Lung microvascular endothelial cell (primary cell): ENCODE measurements at places on chromosomes 4 and X.

GRCh38 chr4:183962419-183962818, 57.3 kb downstream of the STOX2 start:
- no peak for DNase-seq

DNA sequence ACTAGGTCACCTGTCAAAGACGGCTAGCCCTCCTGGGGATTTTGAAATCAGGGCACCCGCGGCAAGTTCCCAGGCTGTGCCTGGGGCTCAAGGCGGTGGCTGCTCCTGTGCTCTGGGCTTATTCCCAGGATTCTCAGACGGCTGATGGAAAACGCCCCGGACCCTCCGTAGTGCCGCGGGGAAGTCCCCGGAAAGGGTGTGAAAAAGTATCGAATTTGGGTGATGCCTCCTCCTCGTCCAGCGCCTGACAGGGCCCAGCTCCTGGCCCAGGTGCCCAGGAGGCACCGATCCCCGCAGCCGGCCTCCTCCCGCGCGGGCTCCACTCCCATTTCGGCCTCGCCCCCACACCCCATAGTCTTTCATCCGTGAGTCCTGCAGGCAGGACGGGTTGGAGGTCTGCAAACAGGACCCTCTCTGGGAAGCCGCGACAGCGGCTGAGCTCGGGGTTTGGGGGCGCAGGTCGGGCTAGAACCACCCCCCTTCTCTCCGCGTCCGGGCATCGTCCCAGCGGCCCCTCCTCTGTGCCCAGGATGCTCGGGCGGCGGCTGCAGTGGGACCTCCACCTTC, 1.1 kb upstream of the NSG1 start:
- no peak for DNase-seq

- no peak for DNase-seq
Measured at GRCh38 chrX:112696481-112696880, 16.7 kb upstream of the LHFPL1 start.

DNA sequence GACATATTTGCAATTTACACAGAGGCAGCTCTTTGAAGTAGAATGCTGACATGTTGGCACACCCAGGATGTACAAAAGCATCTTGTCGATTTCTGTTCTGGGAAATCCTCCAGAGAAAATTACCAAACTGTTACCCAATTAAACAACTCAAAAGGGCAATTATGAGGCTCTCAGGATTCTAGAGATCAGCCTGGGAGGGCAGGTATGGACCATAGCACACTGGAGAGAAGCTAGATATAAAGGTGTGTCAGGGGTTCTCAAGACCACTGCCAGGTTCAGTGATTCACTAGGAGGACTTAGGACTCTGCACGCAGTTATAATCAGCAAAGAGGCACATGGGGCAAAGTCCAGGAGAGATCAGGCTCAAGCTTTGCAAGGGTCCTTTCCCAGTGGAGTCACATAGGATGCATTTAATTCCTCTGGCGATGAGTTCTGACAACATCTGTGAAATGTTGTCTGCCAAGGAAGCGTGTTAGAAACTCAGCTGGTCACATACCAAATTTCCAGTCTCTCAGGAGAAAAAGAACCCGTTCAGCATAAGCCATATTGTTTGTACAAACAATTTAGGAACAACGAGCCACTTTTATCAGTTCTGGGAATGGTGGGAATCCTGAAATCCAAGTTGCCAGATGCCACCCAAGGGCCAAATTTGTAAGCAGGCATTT, 100.8 kb downstream of the SYTL5 start:
- no peak for DNase-seq

GRCh38 chr4:42865572-42866189, 26.8 kb upstream of the GRXCR1 start:
- DNase-seq: peak; percentile 59

DNA sequence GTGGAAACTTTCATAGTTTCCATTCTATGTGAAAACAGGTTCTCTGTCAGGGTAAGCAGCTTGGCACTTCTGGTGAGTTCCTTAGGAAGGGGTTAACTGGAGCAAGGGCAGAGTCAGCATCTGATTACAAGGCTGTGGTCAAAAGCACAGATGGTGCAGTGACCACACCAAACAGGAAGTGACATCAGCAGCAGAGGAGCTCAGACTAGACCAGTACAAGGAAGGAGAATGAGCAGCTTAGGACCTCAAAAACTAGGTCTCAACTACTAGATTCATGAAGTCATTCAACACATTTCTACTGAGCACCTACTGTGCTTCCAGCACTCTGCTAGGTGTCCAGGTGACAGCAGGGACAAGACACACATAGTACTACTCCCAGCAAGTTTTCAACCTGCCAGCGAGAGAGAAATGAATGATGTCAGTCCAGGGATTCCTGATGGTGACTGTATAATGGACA, 130.2 kb downstream of the AMELX start:
- DNase-seq: peak; percentile 82

DNA sequence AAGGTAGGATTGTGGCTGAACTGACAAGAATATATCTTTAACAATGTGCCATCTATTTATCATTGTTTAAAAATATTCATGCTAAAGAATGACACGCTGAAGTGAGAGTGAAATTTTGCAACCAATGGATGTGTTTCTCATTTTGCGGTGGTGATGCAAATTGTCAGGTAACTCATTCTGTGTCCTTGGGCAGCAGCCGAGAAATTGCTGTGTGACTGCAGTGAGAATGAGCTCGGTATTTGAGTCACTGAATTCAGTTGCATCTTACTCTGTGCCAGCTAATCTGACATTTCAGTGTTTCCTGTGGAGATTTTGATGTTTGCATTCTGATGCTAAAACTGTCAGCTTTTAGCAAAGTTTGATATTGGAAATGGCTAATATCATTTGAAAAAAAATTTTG, 28.1 kb downstream of the MCUB start:
- peak; percentile 18 for DNase-seq

- no peak for DNase-seq
Measured at GRCh38 chrX:72258174-72258573, 18.9 kb downstream of the RPS4X start.

DNA sequence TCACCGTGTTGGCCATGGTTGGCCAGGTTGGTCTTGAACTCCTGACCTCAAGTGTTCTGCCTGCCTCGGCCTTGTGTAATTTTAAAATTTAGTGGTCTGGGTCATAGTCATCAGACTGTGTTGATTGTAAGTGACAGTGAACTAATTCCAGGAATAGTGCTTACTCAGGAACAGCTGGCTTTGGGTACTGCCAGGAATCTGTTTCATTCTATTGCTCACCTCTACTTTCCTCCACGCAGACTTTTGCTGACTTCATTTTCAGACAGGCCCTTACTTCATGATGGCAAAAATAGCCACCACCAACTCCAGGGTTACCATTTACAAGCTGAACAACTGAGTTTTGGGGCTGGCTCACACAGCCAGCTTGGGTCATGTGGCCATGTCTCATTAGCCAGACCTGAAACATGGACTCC, 54.6 kb downstream of the FNIP2 start:
- DNase-seq: no peak

DNA sequence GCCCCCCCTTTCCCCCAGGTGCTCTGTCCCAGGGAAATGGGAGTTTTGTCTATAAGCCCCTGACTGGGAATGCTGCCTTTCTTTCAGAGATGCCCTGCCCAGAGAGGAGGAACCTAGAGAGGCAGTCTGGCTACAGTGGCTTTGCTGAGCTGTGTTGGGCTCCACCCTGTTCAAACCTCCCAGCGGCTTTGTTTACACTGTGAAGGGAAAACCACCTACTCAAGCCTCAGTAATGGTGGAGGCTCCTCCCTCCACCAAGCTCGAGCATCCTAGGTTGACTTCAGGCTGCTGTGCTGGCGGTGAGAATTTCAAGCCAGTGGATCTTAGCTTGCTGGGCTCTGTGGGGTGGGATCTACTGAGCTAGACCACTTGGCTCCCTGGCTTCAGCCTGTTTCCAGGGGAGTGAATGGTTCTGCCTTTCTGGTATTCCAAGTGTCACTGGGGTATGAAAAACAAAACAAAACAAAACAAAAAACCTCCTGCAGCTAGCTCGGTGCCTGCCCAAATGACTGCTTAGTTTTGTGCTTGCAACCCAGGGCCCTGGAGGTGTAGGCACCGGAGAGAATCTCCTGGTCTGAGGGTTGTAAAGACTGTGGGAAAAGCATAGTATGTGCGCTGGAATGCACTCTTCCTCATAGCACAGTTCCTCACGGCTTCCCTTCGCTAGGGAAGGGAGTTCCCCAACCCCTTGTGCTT, 41.7 kb downstream of the ITM2A start:
- DNase-seq: no peak

DNA sequence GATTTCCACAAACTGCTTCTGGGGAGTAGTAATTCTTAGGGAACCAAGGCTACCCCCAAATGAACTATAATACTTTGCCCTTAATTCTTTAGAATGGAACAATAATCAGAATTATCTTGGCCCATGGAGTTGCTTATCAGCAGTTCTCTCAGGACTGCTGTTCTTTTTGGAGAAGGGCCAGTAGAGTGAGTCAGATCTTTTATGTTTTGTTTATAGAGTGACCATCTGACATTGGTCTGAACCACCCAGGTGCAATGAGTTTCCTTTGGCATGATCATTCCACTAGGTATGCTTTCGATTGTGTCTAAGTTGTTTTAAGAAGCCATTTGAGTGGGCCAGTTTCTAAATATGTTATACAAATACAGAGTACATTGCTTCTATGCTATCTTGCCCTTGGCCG, 31.8 kb downstream of the PRRG1 start:
- peak; percentile 83 for DNase-seq

- no peak for DNase-seq
Measured at GRCh38 chr4:128481752-128482480, 194.3 kb upstream of the PGRMC2 start.

DNA sequence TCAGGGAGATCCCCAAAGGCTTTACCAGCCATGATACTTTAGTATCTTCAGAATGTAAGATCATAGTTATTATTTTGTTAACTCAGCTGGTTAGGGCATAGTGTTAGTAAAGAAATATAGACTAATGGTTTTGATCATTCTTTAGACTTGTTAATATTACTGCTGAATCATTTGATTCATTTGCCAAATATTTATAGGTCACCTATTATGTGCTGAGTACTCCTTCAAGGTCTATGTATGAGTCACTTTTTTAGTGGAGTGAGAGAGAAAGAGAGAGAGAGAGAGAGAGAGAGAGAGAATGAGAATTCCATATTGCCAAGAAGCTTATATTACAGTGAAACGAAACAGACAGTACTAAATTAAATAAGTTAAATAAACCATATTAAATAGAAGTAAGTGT, 110.3 kb downstream of the UBE2NL start:
- DNase-seq: no peak

DNA sequence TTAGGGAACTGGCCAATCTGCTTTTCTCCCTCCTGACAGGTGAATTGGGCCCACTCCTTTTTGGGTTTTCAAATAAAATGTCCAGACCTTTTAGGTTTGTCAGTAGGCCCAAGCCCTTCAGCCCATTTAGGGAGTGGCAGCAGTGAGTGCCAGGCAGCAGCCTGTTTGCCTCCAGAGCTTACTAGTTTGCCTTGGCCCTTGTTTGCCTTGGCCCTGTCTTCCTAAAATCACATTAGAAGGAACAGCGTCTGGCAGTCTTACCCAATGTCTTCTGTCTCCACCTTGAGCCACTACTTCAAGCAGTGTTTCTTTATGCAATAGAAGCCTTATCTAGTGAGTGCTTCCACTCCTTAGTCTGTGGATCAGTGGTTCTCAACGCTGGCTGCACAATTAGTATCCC, 117.1 kb downstream of the TMEM164 start:
- DNase-seq: no peak

DNA sequence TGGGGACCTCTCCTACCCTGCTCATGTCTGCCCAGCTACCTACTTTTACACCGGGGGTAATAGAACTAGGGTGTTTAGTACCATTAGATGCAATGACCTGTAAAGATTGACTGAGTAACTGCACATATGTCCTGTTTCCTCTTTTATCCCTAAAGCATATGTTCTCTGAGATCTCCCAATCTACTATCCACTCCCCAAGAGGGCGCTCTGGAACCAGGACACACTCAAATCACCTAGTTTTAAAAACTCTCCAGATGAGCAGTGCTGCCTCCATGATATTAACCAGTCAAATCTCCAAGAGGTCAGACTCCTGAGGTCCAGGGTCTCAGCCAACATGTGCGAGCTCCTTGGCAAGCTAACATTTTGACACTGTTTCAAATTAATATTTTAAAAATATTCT, 87.0 kb upstream of the TSPAN5 start:
- peak; percentile 54 for DNase-seq

DNA sequence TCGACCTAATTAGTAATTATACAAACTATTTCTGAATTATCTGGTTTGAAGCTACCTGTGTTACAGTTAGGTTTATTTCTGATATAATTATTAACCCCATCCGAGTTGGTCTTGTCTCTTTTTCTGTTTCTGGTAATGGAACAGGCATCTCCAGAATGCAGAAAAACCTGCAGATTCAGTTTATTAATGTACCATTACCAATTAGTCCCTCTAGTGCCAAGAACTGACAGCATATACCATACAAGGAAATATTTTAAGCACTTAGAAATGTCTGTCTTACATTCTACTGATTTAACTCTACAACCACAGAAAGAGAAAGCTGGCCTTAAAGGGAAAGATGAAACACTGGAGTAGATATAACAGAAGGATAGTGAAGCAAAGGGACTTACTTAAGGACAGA, 570.6 kb downstream of the CENPC start:
- DNase-seq: no peak

GRCh38 chrX:154776753-154777152, 14.1 kb downstream of the DKC1 start:
- no peak for DNase-seq

DNA sequence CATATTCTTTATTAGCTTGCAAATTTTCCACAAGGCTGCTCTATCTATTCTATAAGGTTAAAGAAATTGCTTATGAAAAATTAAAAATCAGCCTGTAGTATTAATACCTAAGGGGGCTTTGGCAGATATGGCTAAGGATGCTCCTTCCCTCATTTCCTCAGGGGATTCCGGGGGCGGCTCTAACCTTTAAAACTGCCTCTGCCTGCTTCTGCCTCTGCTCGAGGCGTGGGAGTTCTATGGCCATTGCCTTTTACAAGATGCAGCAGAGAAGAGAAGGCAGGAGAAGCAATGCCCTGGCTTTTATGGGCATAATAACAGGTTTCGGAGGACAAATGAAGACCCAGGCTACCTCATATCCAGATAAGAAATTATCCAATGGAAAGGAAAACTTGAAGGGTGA, 8.6 kb upstream of the CDKN2AIP start:
- no peak for DNase-seq

DNA sequence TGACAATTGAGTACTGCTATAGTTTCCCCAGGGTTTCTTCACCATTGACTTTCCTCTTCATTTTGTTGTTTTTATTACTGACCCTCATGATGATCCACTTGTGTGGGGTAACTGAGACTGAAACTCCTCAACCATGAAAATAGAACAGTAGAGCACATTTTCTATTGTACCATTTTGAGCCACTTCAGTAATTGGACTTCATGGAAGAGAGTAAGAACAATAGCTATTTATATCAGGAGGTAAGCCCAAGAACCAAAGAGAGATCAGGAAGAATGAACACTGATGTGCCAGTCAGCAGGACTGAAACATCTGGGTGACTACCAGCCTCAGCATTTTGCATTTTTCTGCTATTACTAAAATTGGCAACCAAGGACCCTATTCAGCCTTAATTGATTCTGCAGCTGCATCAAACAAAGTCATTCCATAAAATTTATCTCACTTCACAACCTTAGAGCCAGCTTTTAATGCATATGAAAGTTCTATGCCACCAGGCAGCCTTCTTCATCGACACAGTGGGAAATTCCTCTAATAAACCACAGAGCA, 151.4 kb downstream of the BANK1 start:
- DNase-seq: no peak
